ENCODE measurements at places on chromosomes 5 and 9. TPM values are rescaled to one million over a fixed set of nuclear protein-coding genes. Genes with fewer than 3 reads are reported as not detected.

DNA sequence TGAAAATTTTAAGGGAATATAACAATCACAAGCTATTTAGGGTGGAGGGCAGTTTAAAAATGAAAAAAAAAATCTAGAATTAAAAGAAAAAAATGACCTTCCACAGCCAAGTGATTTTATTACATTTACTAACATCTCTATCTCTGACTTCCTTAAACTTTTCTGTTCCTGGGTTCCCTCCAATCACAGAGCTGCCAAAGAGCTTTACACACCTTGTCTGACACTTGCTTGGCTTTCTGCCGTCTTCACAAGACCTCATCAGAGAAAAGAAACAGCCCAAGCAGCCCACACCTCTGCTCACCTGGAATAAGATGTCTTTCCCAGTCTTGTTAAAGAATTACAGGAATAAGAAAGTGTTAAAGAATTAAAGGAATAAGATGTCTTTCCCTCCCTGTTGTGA, 38.9 kb downstream of the PSMB7 start:
- H3K36me3 ChIP-seq: peaks cover 11% of the 10 kb centered on the region
- no peak overlapping the region for H3K27ac ChIP-seq
- no peaks in the 10 kb centered on the region for H3K27me3 ChIP-seq
- no peak overlapping the region for H3K4me3 ChIP-seq
- H3K4me1 ChIP-seq: peaks cover 6% of the 10 kb centered on the region

- no peak for DNase-seq
- no peak overlapping the region for H3K27ac ChIP-seq
- H3K36me3 ChIP-seq: no peaks in the 10 kb centered on the region
- H3K4me3 ChIP-seq: no peak overlapping the region
- no peaks in the 10 kb centered on the region for H3K4me1 ChIP-seq
These were observed 176.4 kb upstream of the CCNG1 start for GRCh38 chr5:163260961-163261360.

DNA sequence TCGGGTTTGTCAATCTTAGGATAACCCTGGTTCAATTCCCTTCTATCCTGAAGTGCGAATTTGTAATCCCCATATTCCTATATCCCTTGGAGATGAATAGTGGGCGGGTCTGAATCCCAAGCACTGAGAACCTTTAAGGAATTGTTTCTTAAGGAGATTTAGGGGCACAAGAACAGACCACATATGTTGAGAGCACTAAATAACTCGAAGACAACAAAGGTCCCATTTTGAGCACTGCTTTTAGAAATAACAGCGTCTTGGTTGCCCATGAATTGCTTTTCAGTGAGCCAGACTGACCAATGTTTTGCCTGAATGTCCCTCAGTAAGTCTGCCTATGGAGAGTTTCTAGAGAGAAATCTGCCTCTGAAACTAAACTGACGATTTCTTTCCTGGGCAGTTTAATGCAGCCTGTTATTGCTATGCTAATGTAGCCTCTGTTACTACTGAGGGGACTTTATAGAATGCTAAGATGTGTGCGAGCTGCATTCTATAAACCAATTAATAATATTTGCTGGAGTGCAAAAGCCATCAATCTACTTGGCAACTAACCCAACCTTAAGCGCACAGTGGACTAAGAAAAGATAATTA, 445.0 kb upstream of the DMAC1 start:
- no peak overlapping the region for H3K27ac ChIP-seq
- H3K36me3 ChIP-seq: no peaks in the 10 kb centered on the region
- DNase-seq: no peak
- no peaks in the 10 kb centered on the region for H3K27me3 ChIP-seq
- peaks cover 5% of the 10 kb centered on the region for H3K4me1 ChIP-seq

- no peak overlapping the region for H3K27ac ChIP-seq
- no peaks in the 10 kb centered on the region for H3K36me3 ChIP-seq
- no peak for DNase-seq
- H3K4me1 ChIP-seq: peaks cover 41% of the 10 kb centered on the region
- no peaks in the 10 kb centered on the region for H3K27me3 ChIP-seq
These were observed 2.1 kb downstream of the PPIP5K2 start for GRCh38 chr5:103122242-103122641.

- H3K27ac ChIP-seq: peak overlapping the region; percentile 92
- peaks cover 27% of the 10 kb centered on the region for H3K36me3 ChIP-seq
- peak; percentile 25 for DNase-seq
- peak overlapping the region; percentile 6 for H3K4me3 ChIP-seq
These were observed 16.7 kb downstream of the PCDH12 start for GRCh38 chr5:141941307-141941706.

GRIN3A gene
- 0.21 TPM for total RNA-seq
